Activated naive CD4-positive, alpha-beta T cell treated with anti-CD3 and anti-CD28 coated beads, Interleukin-2, amount 10 ng/mL, durations not matched to agents 7 days and 5 days (primary cell): ENCODE measurements at places on chromosomes 7 and 10.

DNA sequence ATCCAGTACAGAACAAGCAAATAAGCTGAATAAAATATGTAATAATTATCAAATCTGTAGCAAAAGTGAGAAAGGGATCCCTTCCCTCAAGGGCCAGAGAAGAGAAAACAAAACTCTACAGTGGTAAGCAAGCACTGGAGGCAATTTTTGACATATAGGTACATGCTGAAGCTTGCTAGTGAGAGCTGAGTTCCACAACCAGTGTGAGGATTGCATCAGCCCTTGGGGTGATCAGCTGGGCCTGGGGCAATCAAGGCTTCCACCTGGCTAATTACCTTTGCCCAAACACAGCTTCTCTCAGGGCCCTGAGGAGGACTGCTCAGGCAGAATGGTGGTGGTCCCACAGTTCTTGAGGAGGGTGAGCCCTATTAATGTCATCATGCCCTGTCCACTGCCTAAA lies 134.4 kb upstream of the DLX6 start:
- DNase-seq: no peak

GRCh38 chr10:77892021-77892739 lies 34.4 kb downstream of the DLG5 start:
- no peak for DNase-seq

DNA sequence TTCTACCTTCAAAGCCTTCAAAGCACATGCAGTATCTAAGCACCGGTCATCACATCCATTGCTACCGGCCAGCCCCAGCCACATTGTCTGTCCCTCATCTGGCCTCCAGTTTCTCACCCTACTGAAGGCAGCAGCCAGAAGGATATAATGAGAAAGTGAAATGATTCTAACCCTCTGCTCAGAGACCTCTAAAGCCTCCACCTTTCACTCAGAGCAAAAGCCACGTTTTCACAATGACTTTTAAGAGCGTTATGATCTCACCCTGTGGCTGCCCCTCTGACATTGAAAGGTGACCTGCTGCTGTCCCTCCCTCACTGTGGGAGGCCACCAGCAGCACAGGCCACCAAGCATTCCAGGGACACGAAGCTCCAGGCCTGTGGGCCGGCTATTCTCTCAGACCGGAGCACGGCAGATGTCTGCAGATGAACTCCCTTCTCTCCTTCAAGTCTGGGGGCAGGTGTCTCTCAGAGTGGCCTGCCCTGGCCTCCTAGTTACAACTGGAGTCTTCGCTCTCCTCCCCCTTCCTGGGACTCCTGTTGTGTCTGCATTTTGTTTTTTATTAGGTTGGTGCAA lies 94.9 kb upstream of the EEPD1 start:
- no peak for DNase-seq

DNA sequence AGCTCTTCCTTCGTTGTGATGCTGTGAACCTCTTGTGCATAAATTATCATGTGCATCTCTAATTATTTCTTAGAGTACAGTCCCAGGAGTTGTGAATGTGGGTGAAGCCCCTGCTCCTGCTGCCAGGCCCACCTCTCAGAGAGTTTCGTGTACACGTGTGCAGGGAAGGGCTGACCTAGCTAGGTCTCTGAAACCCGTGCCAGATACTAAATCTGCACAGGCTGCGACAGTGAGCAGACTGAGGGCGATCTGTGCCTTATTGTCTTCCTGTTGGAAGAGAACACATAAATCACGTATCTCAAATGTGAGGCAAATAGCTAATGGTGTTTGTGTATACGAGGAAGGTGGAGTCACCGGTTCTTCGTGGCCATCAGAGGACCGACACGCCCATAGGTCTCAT lies 71.8 kb upstream of the DNAJB6 start:
- DNase-seq: no peak

DNA sequence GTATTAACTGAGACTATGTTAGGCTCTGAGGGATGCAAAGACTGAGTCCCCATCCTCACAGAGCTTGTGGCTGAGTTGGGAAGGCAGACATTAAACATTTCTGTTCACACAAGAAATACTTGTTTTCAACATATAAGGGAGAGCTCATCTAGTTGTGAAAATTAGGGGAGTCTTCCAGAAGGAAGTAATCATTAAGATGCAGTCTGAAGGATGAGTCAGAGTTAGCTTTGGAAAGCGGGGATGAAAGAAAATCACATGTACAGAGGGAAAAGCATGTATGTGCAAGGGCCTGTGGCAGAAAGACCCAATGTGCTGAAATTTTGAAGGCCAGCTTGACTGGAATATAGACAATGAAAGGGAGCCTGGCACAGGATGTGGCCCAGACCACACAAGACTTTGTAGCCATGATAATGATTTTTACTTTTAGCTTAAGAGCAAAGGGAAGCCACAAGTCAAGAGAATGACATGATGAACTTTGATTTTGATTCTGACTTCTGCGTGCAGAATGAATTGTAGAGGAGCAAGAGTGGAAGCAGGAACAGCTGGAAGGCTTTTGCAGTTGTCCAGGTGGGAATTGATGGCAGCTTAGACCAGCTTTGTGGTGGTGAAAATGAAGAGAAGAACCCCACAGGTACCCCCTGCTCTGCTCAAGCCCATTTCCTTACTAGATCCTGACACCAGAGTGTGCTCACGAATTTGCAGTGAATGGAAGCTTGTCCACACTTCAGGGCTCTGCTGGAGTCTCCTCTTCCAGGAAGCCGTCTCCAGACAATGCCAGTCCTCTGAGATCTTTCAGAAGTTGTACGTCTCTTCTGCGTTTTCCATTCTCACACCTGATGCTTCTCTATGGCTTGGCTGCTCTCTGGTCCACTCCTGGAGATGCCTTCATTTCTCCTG lies 115.6 kb downstream of the ATXN7L1 start:
- DNase-seq: peak; percentile 65

GRCh38 chr7:148700661-148701064 lies 2.0 kb downstream of the CUL1 start:
- DNase-seq: peak; percentile 66

DNA sequence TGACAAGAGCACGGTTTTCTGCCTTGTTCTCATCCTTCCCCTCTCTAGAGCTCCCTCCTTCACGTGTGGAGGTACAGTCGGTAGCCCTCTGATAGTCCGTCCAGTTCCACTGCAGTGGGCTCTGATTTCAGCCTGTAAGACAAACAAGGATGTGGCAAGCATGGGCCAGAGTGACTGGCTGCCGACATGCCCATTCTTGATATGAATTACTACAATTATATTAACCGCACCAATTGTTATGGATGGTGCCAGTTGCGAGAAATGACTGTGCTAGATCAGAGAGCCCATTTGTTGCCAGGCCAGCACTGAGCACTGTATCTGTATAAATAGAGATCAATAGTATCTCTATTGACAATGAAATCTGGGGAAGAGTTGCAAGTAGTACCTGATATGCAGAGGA lies 146.6 kb downstream of the CHN2 start:
- no peak for DNase-seq

DNA sequence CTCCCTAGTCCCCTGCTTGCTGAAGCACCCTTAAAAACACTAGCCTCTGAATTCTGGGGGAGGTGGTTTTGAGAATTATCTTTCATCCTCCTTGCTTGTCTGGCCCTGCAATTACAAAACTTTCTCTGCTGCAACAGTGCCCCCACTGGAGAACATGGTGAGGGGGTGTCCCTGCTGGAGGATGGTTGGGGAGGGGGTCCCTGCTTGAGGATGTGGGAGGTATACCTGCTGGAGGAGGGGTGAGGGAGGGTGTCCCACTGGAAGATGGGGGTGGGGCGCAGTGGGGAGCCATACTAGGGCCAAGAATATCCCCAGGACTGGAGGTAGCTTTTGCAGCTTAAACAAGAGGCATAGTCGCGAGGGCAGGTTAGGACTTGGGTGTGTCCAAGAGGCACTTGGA lies 3.2 kb upstream of the POLM start:
- DNase-seq: no peak
